ENCODE measurements at places on chromosomes 2 and 18.

- DNase-seq, result no peak
These were observed 92.5 kb upstream of the LRP1B start for GRCh38 chr2:142223309-142223708.

- DNase-seq, result no peak
These were observed 132.8 kb downstream of the ACOXL start for GRCh38 chr2:110865188-110865587.

DNA sequence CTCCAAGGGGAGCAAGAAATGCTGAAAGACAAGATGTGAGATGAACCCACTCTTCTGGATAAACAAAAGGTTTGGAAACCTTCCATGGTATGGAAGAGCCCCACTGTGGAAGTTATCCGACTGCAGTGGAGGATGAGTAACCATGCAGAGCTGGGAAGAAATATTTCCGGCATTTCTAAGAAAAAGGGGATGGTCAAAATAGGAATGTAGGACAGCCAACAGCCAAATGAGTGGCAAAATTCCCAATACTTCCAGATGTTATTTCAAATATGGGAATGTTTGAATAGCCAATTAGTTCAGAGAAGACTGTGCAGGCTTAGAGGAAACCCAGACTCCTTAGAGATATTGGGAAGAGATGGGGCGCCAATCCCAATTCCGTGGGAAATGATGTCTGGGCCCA, 246.8 kb downstream of the RAD51AP2 start:
- no peak for DNase-seq

DNA sequence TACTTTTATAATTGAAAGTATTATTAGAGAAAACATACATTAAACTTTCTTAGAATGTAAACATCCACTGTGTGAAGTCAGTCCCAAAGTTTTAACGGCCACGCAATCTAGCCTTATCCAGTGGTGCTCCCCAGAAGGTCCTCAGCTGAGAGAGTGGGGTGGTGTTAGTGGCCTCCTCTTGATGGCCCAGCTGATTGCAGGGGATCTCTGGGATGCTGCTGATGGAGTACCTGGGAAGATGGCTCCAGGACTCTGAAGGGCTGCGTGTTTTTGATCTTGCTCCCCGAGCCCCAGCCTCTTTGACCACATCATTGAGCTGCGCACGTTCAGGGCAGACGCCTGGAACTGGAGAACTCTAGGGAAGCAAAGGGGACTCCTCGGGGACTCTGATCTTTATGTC, 181.4 kb downstream of the FAM210A start:
- no peak for DNase-seq

- no peak for DNase-seq
These were observed 19.9 kb downstream of the EFEMP1 start for GRCh38 chr2:55903727-55904126.

GRCh38 chr2:100142393-100142792, at the start of gene AFF3:
AFF3 (minus strand) TSS chr2:100142590; CDS start chr2:100104454, 38,136 bp downstream.
- DNase-seq, result no peak

DNA sequence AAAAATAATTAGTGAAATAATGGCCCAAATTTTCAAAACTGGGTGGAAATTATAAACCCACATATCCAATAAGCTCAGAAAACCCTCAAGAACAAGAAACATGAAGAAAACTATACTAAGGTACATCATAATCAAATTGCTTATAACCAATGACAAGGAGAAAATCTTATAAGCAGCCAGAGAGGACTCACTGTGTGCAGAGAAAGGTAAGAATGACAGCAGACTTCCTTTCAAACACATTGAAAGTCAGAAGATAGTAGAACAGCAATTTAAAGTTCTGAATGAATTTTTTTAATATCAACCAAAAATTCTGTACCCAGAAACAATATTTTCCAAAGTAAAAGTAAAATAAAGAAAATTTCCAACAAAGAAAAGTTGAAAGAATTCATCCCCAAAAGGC, 197.7 kb upstream of the RAB12 start:
- no peak for DNase-seq

- no peak for DNase-seq
These were observed 562 bp downstream of the ANKMY1 start for GRCh38 chr2:240557101-240557751.

GRCh38 chr2:216233281-216233995, 124.3 kb downstream of the XRCC5 start:
- DNase-seq, result peak; percentile 17

- no peak for DNase-seq
These were observed 51.0 kb downstream of the ACOXL start for GRCh38 chr2:110783196-110783873.

- no peak for DNase-seq
These were observed 32.9 kb upstream of the TOGARAM2 start for GRCh38 chr2:28948160-28948559.

DNA sequence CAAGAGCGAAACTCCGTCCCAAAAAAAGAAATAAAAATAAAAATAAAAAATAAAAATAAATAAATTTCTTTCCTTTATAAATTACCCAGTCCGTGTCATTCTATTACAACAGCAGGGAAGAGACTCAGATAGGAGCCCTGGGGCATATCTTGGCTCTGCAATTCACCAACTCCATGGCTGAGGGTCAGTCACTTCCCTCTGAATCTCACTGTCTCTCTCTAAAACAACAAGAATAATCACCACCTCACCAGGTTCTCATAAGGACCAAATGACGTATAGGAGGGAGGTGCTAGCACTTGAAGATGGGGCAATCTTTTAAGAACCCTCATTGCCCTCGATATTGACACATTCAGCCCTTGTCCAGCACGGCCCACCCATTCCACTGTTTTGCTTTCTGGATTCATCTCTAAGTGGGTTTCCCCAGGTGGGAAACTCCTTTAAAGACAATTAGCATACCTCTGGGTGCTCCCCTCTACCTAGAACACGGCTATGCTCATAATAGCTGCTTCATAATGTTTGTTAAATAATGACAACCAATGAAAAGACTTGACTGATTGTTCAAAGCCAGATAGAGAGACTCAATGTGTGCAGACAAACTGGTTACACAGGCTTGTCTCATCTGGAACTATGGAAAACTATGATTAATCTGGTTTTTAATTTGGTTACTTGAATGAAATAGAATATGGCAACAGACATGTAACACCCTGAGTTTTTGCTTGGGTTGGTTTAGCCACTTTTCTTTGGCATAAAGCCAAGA, 15.1 kb downstream of the MYCN start:
- DNase-seq, result peak; percentile 30

DNA sequence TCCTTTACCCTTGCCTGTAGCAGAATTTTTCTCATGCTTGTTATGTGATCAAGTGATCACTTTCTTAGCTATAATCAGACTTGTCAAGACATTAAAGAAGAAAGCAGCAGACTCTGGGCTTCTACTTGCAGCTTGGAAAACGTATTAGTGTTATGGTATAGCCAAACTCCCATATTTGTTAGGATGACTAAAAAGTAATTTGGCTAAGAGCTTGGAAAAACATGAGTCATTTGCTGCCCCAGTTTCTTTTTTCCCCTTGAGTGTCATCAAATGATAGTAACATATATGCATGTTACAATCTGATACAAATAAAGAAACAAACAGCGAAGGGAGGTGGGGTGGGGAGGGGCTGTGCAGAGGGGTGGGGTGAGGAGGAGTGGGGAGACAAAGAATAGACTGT, 155.5 kb downstream of the IKZF2 start:
- peak; percentile 45 for DNase-seq

- no peak for DNase-seq
These were observed 11.7 kb downstream of the AGPS start for GRCh38 chr2:177404243-177404642.

- DNase-seq, result no peak
These were observed 33.7 kb upstream of the ACVR2A start for GRCh38 chr2:147810883-147811765.

DNA sequence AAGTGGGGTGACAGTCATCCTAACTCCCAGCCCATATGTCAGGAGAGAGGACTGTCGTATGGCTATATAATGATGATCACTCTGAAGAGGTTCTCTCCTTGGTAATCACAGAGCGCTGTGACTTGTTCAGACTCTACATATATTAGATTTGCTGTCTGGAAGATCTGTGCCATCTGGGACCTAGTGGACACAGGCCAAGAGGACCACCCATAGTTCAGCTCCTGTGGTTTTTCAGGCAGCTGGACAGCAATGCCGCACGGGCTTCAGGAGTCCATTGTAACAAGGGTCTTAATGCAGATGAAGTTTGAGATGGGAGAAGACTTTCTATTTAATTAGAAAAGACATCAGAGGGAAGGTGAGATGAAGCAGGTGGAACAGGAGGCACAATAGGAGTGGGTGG, 40.1 kb upstream of the EPHA4 start:
- no peak for DNase-seq

- no peak for DNase-seq
These were observed 235.2 kb downstream of the TDRD15 start for GRCh38 chr2:21358976-21359375.

DNA sequence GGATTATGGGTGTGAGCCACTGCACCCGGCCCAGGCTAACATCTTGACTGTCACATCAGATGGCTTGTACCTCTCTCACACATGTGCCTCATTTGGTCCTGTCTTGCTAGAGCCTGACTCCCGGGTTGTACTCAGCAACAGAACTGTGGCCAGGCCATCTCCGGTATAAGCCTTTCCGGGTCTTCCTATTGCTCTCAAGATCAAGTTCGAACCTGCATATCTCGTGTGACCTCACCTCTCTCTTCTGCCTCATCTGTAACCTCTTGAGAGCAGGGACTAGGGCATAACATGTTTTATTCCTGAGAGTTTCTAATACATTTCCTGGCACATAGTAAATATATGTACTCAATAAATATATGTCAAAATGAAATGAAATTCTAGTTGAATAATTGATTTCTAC, 114.0 kb downstream of the ACAA2 start:
- DNase-seq, result peak; percentile 70

DNA sequence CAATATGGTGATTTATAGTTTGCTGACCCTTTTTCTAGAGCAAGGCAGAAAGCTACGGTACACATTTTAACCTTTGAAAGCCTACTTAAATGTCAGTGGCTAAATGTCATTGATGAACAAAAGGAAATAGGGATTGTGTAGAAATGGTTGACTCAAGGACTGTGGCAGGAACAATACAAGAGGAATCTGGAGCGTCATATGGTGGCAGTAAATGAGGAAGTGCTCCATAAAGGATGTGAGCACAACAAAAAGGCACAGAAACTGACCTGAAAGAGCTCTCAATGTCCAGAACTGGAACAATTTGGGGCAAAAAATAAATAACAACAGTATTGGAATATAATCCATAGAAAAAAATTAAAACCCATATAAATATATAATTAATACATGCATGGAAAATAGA, 443.9 kb upstream of the VRK2 start:
- no peak for DNase-seq

DNA sequence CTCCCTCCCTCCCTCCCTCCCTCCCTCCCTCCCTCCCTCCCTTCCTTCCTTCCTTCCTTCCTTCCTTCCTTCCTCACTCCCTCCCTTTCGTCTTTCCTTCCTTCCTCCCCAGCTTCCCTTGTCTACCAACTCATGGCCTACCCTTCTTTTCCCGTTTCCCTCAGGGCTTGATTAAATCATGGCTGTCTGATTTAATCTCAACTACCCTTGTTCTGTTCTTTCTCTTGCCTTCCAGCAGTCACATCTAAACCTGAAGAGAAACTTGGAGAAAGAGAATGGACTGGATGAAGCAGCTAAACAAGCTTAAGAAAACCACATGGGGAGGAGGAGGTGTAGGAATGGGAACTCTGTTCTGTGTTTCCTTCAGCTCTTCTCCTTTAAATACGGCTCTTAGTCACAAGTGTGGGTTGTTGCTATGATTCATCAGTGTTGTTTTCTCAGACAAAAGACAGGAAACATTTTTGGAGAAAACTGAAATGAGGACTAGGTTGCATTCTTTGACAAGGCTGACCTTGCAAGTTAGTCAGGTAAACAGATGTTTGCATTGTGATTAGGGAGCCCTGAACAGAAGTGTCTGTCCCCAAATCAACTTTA, 177.9 kb downstream of the LRRTM1 start:
- DNase-seq, result peak; percentile 2

DNA sequence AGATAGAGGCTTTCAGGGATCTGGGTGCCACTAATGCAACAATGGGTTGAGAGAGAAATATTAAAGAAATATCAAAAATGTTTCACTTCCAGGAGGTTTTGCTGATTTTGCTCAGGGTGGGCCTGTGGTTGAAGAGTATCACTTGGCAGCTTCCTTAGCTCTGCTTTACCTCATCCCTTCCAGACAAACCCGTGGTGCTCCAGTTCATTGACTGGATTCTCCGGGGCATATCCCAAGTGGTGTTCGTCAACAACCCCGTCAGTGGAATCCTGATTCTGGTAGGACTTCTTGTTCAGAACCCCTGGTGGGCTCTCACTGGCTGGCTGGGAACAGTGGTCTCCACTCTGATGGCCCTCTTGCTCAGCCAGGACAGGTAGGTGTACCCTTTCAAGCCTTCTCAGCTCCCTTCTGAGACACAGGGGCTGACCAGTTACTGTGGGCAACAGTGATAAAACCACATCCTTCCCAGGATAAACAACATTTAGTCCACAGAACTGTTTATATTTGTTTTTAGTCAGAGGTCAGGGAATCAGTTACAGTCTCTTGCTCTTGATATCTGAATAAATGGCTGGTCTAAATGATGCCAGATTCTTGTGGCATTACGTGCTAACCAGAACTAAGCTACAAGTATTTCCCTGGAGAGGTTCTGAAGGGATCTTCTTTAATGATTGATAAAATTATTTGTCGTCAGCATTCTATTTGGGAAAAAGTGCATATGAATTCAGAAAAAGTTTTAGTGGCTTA, 7.0 kb downstream of the SLC14A1 start:
- DNase-seq, result peak; percentile 11

- DNase-seq, result no peak
These were observed 595.9 kb upstream of the LRRTM4 start for GRCh38 chr2:78118037-78118436.

GRCh38 chr2:234288974-234289455, 207.9 kb downstream of the ARL4C start:
- peak; percentile 65 for DNase-seq

DNA sequence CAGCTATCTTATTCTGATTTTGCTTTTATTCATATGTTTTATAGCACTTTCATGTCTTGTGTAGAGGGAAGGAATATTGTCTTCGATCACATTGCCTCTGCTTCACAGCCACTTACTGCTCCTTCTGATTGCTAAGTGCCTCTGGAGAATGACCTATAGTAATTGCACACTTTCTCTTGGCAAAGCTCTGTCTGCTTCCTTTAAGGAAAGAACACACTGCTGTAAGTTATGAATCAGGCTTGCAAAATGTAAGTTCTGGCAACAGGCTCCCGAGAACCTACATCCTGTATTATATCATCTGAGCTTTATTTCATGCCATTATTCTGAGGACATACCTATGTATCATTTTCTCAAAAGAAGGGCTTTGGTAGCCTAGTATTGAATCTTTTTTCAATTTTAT, 170.7 kb downstream of the ZNF804A start:
- peak; percentile 71 for DNase-seq

- DNase-seq, result no peak
These were observed 114.0 kb downstream of the FAM210A start for GRCh38 chr18:13612196-13612997.
